Activated T-cell treated with anti-CD3 and anti-CD28 coated beads, Interleukin-2, amount 50 U/mL, for 72 hours (primary cell): ENCODE measurements at places on chromosomes 1 and 21. TPM values are rescaled to one million over a fixed set of nuclear protein-coding genes. Genes with fewer than 3 reads are reported as not detected.

GRCh38 chr21:45979141-45979631 lies 2.4 kb upstream of the COL6A1 start:
- no peak overlapping the region for H3K27ac ChIP-seq
- no peak for DNase-seq
- peak overlapping the region; percentile 40 for H3K4me3 ChIP-seq
- H3K4me1 ChIP-seq, result peaks cover 28% of the 10 kb centered on the region
- H3K27me3 ChIP-seq, result peaks cover 17% of the 10 kb centered on the region

DNA sequence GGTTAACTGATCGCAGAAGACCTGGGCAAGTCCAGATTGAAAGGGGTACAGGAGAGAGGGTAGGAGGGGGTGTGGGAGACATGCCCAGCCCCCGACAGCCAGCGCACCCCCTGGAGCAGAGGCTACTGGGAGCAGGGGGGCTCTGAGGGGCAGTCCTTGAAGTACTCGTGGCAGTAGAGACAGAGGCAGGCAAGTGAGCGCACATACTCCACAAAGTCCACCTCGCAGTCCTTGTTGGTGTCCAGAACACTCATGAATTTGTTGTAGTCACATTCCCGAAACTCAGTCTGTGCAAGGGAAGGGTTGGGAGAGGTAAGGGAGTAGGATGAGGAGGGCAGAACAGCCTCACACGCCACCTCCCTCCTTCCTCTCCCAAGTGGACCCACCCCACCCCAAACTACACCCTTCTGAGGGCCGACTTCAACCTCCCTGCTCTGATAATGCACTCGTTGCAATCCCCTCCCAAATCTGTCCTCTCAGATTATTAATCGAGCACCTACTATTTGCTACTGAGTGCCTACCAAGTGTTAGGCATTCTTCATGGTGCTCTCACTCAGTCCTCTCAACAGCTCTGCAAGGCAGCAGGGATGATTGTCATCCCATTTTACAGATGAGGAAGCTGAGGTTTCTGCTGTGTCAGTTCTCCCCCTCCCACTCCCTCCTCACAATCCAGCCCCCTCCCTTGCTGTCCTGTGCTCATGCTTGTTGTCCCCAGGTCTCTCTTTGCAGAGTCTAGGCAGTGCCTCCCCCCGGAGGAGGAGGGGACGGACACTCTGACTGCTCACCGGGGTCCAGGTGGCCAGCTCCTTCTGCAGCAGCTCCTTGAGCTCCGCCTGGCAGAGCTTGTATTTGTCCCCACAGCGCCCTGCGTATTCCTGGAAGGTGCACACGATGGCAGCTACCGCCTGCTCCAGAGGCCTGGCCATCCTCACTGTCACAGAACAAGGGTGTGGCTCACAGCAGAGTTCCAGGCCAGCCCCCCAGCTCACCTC lies 1.2 kb downstream of the S100A3 start:
- H3K4me1 ChIP-seq, result peaks cover 64% of the 10 kb centered on the region
- no peaks in the 10 kb centered on the region for H3K27me3 ChIP-seq
- DNase-seq, result no peak
- H3K36me3 ChIP-seq, result peaks cover 4% of the 10 kb centered on the region

DNA sequence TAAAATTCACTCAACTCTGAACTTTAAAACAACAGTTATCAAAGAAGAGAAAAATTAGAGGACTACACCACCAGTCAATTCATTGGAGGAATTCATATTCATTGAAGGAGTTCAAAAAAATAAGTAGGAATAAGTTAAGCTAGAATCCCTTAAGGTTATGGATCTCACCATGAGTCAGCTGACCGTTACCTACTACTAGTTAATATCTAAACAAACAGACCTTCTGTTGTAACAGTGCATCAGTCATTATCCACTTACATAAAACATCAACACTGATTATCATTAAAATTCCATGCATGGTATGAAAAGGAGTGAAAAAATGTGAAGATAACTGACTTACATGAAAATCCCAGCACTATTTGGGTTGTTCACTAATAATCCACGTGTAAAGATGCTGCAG lies 44.9 kb downstream of the FOXJ3 start:
- H3K4me1 ChIP-seq, result peaks cover 12% of the 10 kb centered on the region
- no peaks in the 10 kb centered on the region for H3K27me3 ChIP-seq
- peaks cover 4% of the 10 kb centered on the region for H3K36me3 ChIP-seq
- no peak overlapping the region for H3K27ac ChIP-seq
- DNase-seq, result no peak

- no peak for DNase-seq
- no peaks in the 10 kb centered on the region for H3K27me3 ChIP-seq
- H3K36me3 ChIP-seq, result no peaks in the 10 kb centered on the region
- H3K4me3 ChIP-seq, result no peak overlapping the region
- peaks cover 50% of the 10 kb centered on the region for H3K4me1 ChIP-seq
Observed at GRCh38 chr1:167227934-167228378, 7.3 kb downstream of the POU2F1 start.

DNA sequence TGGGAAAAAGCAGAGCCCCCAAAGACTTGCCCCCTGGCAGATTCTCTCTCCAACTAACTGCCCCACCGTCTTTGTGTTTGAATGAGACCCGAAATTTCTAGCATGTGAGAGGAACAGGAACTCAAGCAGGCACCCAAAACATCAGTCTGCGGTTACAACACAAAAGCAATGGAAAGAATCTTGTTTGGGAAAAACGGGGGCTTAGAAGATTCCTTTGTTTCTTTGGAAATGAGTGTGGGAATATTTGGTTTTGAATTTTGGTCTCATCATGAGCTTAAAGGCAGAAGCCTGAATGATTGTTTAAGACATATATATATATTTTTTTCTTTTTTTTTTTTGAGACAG lies 188.9 kb upstream of the TMEM51 start:
- no peaks in the 10 kb centered on the region for H3K36me3 ChIP-seq
- no peak for DNase-seq
- H3K27ac ChIP-seq, result no peak overlapping the region
- H3K4me3 ChIP-seq, result no peak overlapping the region
- peaks cover 11% of the 10 kb centered on the region for H3K4me1 ChIP-seq
- peaks cover 4% of the 10 kb centered on the region for H3K27me3 ChIP-seq

DNA sequence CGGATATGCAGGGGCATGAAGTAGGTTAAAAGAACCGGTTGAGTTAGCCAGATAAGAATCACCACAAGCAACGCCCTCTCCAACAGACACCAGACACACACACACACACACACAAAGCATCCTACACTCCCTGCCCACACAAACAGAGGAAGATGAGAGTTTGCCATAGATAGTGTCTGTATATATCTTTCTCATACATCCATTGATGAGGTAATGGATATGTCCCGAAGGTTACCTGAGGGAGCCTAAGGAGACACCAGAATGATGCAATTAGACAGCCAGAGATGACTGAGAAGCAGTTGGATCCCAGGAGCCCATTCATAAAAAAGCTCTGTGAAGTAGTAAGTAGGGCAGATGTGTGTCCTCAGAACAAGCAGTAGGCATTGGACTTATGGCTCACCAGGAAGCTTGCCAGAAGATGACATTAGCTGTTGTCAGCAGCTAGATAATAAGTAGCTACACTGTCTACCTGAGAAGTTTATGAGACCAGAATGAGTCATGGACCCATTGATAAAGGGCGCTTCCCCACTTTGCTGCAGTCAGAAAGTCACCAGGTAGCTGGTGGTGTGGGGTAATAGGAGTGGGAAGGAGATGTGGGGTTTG lies 247.0 kb downstream of the KCNT2 start:
- H3K27me3 ChIP-seq, result no peaks in the 10 kb centered on the region
- no peak overlapping the region for H3K27ac ChIP-seq
- H3K4me1 ChIP-seq, result no peaks in the 10 kb centered on the region
- DNase-seq, result no peak
- H3K4me3 ChIP-seq, result no peak overlapping the region

- H3K36me3 ChIP-seq, result no peaks in the 10 kb centered on the region
- no peak overlapping the region for H3K4me3 ChIP-seq
- H3K27ac ChIP-seq, result no peak overlapping the region
- H3K4me1 ChIP-seq, result no peaks in the 10 kb centered on the region
- no peak for DNase-seq
Observed at GRCh38 chr1:17027403-17027802, 15.7 kb upstream of the ATP13A2 start.

- peaks cover 50% of the 10 kb centered on the region for H3K36me3 ChIP-seq
- no peak for DNase-seq
- H3K27me3 ChIP-seq, result no peaks in the 10 kb centered on the region
Observed at GRCh38 chr1:40383095-40383487, 9.6 kb downstream of the SMAP2 start.

DNA sequence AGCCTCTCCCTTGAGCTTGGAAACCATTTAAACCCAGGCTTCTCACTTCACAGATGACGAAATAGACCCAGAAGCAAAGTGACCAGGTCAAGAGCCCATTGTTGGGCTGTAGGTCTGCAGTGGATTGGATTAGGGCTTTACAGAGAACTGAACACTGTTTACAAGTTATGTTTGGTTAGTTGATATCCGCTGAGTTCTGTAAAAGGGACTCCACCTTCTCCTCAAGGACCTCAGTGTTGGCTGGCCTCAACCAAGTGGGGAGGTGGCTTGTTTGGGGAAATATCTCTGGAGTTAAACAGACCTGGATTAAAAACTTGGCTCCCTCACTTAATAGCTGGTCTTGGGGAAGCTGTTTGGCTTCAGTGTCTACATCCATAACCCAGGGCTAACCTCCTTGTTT lies 88.1 kb downstream of the UCK2 start:
- H3K4me1 ChIP-seq, result no peaks in the 10 kb centered on the region
- H3K27me3 ChIP-seq, result no peaks in the 10 kb centered on the region
- H3K27ac ChIP-seq, result no peak overlapping the region
- no peak for DNase-seq

DNA sequence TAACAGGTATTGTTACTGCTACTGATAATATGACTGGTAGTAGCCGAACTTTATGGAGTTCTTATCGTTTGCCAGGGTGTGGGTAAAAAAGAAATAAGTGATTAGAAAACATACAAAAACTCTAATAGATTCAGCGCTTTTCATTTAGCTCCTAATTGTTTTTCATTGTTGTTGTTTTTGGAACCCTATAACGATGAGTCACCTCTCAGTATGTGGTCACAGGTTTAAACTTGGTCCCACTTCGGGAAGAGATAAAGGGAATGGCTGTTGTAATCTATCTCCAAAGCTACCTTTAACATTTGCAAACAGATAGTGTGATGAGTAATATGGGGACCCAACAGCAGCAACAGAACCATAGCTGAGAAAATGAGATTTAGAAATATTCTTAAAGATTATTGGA lies 62.7 kb upstream of the BCL10 start:
- peaks cover 47% of the 10 kb centered on the region for H3K27me3 ChIP-seq
- H3K4me3 ChIP-seq, result no peak overlapping the region
- H3K27ac ChIP-seq, result no peak overlapping the region
- DNase-seq, result no peak
- H3K36me3 ChIP-seq, result peaks cover under 1% of the 10 kb centered on the region
- peaks cover 8% of the 10 kb centered on the region for H3K4me1 ChIP-seq

DNA sequence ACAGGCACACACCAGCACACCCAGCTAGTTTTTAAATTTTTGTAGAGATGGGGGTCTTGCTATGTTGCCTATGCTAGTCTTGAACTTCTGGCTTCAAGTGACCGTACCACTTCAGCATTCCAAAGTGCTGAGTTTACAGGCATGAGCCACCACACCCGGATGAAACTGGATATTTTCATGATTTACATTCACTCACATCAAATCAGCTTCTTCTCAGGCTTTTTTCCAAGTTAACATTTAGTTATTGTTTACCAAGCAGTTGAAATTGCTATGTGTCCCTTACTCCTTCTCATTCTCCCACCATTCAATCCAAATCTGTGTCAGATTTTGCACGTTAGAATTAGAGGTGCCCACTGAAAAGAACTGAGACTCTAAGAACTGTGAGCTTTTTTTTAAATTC lies 18.4 kb downstream of the RIT1 start:
- peak overlapping the region; percentile 62 for H3K27ac ChIP-seq
- peaks cover under 1% of the 10 kb centered on the region for H3K36me3 ChIP-seq
- peaks cover 16% of the 10 kb centered on the region for H3K4me1 ChIP-seq
- no peaks in the 10 kb centered on the region for H3K27me3 ChIP-seq
- no peak for DNase-seq

- H3K27me3 ChIP-seq, result peaks cover 7% of the 10 kb centered on the region
- H3K27ac ChIP-seq, result no peak overlapping the region
- no peaks in the 10 kb centered on the region for H3K36me3 ChIP-seq
- no peak for DNase-seq
Observed at GRCh38 chr21:38179511-38179910, 77.3 kb upstream of the KCNJ15 start.

- peaks cover 8% of the 10 kb centered on the region for H3K4me1 ChIP-seq
- peaks cover 8% of the 10 kb centered on the region for H3K36me3 ChIP-seq
- no peak for DNase-seq
- H3K27ac ChIP-seq, result no peak overlapping the region
- no peaks in the 10 kb centered on the region for H3K27me3 ChIP-seq
Observed at GRCh38 chr1:184693011-184693410, 61.6 kb downstream of the EDEM3 start.

- no peak within 1 kb of the TSS for H3K4me3 ChIP-seq
- no peaks in the 10 kb centered on the region for H3K36me3 ChIP-seq
- H3K27ac ChIP-seq, result no peak within 1 kb of the TSS
- no peak for DNase-seq
- H3K27me3 ChIP-seq, result peaks cover 35% of the 10 kb centered on the region
Observed at GRCh38 chr1:54998677-54999076, at the start of gene BSND. Gene BSND, plus strand, starts transcription at chr1:54998933. Its CDS starts 254 bp downstream, at chr1:54999187.

GRCh38 chr1:39043513-39043912 lies 17.4 kb downstream of the NDUFS5 start:
- peaks cover 5% of the 10 kb centered on the region for H3K4me1 ChIP-seq
- peaks cover 12% of the 10 kb centered on the region for H3K36me3 ChIP-seq
- no peak for DNase-seq
- no peak overlapping the region for H3K27ac ChIP-seq

GRCh38 chr1:180918519-180918918 lies 5.8 kb downstream of the KIAA1614 start:
- H3K27me3 ChIP-seq, result peaks cover 17% of the 10 kb centered on the region
- H3K27ac ChIP-seq, result no peak overlapping the region
- H3K4me1 ChIP-seq, result peaks cover 2% of the 10 kb centered on the region
- H3K36me3 ChIP-seq, result no peaks in the 10 kb centered on the region

GRCh38 chr1:8238141-8239038 lies 79.5 kb upstream of the SLC45A1 start:
- H3K4me3 ChIP-seq, result no peak overlapping the region
- peaks cover 12% of the 10 kb centered on the region for H3K27me3 ChIP-seq
- H3K36me3 ChIP-seq, result no peaks in the 10 kb centered on the region
- no peaks in the 10 kb centered on the region for H3K4me1 ChIP-seq
- no peak for DNase-seq

- H3K4me1 ChIP-seq, result no peaks in the 10 kb centered on the region
- H3K36me3 ChIP-seq, result no peaks in the 10 kb centered on the region
- no peak for DNase-seq
- H3K27me3 ChIP-seq, result no peaks in the 10 kb centered on the region
- H3K4me3 ChIP-seq, result no peak overlapping the region
Observed at GRCh38 chr1:97200595-97200994, 479.0 kb downstream of the PTBP2 start.

- H3K36me3 ChIP-seq, result no peaks in the 10 kb centered on the region
- H3K4me1 ChIP-seq, result no peaks in the 10 kb centered on the region
Observed at GRCh38 chr21:40099809-40100208, 232.6 kb downstream of the PCP4 start.

Gene KRTAP19-1
- not detected for total RNA-seq

Gene VWA5B1
- not detected for total RNA-seq

Gene LMX1A
- not detected for total RNA-seq

Gene CLCA1
- total RNA-seq, result not detected

Gene CA6
- total RNA-seq, result 1.6 TPM

Gene OR14K1
- not detected for total RNA-seq

Gene PGLYRP4
- 0.21 TPM for total RNA-seq

Gene FALEC
- total RNA-seq, result 0.79 TPM

Gene GNG4
- 13.9 TPM for total RNA-seq
